ENCODE measurements at places on chromosomes 4 and X.

DNA sequence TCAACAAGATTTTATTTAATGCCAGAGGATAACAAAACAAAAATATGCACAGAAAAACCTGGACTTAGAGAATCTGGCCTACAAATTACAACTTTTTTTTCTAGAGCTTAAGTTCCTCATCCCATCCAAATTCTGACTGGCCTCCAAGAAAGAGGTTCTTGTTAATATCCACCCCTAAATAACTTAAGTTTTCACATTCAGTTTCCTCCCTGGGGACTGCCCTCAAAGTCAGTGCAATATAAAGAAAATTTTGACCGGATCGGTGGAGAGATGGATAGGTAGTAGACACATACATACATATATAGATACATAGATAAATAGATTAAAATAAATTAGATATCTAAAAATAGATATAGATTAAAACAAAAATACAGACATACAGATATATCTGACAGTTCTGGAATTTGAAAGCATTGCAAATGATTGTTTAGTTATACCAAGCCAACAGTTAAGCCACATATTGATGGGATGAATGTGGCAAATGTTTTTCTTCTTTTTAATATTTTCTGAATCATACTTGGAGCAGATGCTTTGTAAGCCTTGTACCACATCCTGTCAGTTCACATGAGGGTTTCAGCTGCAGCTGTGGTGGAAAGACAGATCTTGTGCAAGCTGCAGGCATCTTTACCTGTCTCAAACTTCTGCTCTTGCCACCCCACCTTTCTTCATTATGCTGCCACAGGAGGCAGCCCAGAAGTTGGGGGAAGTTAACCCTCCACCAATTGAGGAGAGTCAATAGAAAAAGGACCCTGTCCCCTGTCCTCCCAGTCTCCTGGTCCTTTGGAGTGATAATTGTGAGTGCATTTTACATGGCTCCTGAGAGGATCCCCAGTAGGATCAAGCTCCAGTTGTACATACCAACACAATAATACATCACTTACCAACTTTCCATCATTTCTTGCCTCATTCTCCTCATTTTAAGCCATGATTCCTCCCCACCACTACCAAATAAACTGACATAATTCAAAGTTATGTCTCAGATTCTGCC, 58.5 kb upstream of the PRDM8 start:
- peak; percentile 39 for DNase-seq

- no peak for DNase-seq
These were observed 97.0 kb upstream of the STOX2 start for GRCh38 chr4:183808097-183808456.

DNA sequence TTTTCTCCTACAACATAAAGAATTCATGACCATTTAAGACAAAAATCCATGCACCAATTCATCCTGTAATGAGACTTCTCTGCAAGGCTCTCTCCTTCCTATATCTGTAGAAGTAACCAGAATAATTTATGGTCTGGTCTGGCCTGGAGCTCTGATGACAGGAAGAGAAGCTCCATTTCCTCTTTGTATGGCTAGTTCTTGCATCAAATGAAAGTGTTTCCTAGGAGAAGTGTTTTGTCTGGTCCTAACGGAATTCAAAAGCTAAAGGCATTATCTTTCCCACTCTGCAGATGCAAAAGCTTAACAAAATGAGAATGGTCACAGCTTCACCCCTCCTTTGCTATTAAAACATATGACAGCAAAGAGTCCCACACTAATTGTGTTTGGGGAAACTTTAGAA, 55.1 kb downstream of the SPATA18 start:
- no peak for DNase-seq

DNA sequence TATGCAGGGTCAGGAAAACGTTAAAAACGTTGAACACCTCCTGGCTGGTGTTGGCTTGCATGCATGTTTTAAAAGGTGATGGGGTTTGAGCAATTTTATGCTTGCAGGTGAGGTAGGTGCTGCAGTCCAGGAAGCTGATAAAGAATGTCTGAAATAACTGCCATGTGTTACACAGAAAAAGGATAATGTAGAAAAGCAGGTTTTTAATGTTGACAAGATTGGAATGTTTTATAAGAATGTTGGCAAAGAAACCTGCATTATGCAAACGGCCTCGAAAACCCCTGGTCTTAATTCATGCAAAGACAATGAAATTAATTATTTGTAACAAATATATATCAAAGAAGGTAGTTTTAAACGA, 723.7 kb upstream of the AGA start:
- no peak for DNase-seq

- peak; percentile 4 for DNase-seq
These were observed 95.9 kb downstream of the WDFY3 start for GRCh38 chr4:84870398-84871163.

DNA sequence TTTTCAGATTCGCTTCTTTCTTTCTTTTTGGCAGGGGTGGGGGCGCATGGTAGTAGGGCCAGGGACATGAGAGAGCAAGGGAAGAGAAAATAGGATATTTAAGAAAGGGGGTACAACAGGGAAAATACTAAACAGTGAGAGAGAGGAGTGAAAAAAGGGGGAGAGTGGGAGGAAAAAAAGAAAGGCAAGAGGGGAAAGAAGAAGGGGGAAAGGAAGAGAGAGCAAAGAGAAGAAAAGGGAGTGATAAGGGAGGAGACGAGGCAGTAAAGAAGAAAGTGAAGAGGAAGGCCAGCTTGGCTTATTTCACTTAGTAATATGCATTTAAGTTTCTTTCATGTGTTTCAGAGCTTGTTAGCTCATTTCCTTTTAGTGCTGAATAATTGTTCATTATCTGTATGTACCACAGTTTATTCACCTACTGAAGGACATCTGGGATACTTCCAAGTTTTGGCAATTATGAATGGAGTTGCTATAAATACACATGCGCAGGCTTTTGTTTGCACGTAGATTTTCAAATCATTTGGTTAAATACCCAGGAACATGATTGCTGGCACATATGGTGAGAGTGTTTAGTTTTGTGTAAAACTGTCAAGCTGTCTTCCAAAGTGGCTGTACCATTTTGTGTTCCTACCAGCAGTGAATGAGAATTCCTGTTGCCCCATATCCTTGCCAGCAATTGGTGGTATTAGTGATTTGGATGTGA, 37.3 kb downstream of the CASP6 start:
- no peak for DNase-seq

- DNase-seq, result no peak
These were observed 3.3 kb downstream of the ANXA5 start for GRCh38 chr4:121693450-121693849.

DNA sequence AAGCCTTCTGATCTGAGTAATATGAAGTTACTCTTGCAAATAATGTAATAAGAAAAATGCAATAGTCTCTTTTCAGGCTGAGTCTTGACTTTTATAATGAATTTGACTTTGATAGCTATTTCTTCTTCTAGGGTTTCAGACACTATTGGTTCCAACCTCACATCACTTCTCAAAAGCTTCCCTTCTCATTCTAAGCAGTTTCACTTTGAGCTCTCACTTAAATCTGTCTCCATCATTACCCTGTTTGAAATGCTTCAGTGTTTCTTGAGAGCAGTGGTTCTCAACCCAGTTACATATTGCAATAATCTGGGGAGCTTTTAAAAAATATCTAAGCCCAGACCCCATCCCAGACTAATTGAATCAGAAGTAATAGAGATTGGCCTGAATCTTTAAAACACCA, 40.5 kb upstream of the BMP2K start:
- no peak for DNase-seq

- DNase-seq, result peak; percentile 43
These were observed 807 bp downstream of the SEL1L3 start for GRCh38 chr4:25861951-25862410.

GRCh38 chr4:187908079-187908561, 87.5 kb upstream of the ZFP42 start:
- DNase-seq, result no peak

DNA sequence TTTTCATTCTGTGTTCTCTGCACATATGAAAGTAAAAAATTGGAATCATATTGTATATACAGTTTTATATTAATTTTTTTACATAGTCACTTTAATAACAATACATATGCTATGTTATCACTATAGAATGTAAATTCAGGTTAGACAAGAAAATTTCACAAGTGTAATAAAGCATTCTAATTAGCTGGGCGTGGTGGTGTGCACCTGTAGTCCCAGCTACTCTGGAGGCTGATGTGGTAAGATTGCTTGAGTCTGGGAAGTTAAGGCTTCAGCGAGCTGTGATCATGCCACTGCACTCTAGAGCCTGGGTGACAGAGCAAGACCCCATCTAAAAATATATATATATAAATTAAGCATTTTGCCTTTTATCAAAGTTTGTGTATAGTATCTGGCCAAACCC, 95.7 kb downstream of the ANXA3 start:
- no peak for DNase-seq

DNA sequence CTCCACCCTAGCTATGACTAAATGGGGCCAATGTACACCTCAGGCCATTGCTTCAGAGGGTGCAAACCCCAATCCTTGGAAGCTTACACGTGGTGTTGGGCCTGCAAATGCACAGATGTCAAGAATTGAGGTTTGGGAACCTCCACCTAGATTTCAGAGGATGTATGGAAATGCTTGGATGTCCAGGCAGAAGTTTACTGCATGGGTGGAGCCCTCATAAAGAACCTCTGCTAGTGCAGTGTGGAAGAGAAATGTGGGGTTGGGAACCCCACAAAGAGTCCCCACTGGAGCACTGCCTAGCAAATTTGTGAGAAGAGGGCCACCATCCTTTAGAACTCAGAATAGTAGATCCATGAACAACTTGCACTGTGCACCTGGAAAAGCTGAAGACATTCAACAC, 284.1 kb downstream of the ANTXR2 start:
- DNase-seq, result no peak

DNA sequence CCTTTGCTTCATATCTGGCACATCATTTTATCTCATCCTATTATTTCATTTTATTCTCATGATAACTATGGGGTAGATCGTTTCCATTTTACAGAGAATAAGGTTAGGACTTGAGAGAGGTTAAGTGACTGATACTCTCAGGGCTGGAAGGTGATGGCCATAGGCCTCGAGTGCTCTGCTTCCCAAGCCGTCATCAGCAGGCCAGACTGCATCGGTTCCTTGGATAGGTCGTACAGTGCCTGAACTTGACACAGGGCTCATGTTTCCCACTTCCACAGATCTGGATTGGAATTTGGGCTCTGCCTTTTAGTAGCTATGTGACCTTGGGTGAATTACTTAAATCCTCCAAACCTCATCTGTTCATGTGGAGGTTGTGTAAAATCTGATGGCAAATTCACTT, 81.4 kb downstream of the TMEM131L start:
- no peak for DNase-seq

DNA sequence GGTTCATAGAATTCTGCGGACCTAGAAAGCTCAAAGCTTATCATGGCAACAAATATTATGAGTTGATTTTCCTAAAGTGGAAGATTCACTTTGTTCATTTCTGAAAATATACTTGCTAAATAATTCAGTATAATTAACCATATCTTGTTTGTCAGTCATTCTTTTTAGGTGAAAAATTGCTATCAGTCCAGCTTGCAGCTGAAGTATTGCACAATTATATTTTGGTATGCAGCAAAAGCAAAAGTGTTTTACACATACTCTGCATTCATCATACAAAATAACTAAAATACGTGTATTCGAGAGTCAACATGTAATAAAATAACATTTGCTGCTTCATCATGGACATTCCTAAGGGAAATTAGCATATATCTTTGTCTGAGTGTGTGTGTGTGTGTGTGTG, 24.8 kb downstream of the DKK2 start:
- no peak for DNase-seq

- DNase-seq, result peak; percentile 36
These were observed 73.1 kb downstream of the QRFPR start for GRCh38 chr4:121307445-121308327.

DNA sequence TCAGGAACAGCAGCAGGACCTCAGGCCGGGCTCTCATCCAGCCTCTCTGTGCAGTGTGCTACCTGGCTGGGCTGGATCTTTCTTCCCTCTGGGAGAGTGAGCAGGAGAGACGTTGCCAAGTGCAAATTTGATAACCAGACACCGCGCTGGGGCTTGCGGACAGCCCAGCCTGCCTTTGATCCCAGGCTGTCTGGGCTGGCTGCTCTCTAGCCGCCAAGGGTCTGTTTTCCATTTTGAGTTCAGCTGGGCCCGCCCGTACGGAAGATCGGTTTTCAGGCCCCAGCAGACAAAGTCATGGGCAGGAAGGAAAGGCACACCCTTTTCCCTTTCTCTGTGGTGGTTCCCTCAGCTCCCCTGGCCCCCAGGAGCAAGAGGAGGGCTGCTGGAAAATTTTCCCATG, 90.2 kb downstream of the CPZ start:
- DNase-seq, result no peak

DNA sequence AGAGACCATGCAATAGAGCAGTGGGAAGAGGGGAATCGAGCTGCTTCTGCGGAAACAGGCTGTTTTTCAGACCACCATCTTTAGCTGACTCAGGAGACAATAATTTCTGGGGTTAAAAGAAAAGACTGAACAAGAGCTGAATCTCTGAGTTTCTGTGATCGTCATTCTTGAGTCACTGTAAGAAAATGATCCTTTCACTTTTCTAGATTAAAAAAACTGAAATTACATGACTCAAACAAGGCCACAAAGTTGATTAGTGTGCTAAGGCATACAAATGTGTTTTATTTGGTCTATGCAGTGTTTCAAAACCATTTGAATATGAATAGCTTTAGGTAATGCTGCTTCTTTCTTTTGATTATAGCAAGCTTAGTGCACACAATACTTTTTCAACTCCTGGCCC, 194.4 kb upstream of the RPL34 start:
- no peak for DNase-seq

- DNase-seq, result no peak
These were observed 19.6 kb downstream of the WDR1 start for GRCh38 chr4:10096978-10097335.

DNA sequence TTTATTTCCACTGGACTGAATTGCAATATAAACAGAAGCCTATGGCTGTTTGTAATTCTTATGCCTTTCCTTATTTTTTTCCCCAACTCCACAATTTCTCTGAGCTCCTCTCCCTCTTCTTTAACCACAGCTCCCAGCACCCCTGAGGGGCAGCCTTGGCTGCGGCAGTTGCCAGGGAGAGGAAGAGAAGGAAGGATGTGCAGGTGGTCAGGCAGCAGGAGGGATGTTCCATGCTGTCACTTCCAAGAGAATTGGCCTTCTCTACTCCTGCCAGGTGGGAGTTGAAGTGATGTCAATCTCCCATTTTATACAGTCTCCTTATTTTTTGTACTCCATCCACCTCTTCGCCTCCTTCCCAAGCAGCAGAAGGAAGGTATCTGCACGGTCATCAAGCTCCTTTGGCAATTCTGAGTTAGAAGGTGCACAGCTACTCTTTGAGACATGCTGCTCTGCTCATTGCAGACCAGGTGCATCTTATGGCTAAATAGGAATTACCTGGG, 343.3 kb upstream of the RPS6KA3 start:
- DNase-seq, result no peak

- DNase-seq, result no peak
These were observed 152.9 kb downstream of the POLA1 start for GRCh38 chrX:24846550-24847150.

- DNase-seq, result no peak
These were observed 34.3 kb downstream of the MTM1 start for GRCh38 chrX:150602743-150603142.

- DNase-seq, result no peak
These were observed 2.9 kb downstream of the ANXA5 start for GRCh38 chr4:121693886-121694285.
